ENCODE measurements at places on chromosomes 2 and 18. TPM values are rescaled to one million over a fixed set of nuclear protein-coding genes. Genes with fewer than 3 reads are reported as not detected.
A peak's percentile ranks its signal among the peaks of the same experiment; 100 is the strongest.

The CD8B gene
- not detected for total RNA-seq

The TBC1D8 gene
- 44.0 TPM for total RNA-seq

DNA sequence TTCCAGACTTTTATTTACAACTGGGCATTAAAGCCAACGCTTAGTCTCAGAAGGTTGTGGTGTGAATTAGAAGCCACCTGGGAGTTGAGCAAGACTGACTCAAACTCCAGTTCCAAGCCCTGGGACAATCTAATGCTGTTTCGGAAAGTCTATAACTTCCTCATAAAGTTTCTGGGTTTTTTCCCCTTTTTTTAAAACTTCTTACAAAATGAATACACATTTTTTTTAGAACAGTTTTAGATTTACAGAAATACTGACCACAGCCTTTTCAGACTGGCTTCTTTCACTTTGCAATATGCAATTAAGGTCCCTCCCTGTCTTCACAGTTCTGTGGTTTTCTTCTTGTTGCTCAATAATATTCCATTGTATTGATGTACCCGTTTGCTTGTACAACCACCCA, 115.9 kb upstream of the TWIST2 start:
- no peaks in the 10 kb centered on the region for H3K27me3 ChIP-seq
- H3K4me1 ChIP-seq: peaks cover 14% of the 10 kb centered on the region
- H3K4me3 ChIP-seq: no peak overlapping the region
- no peak for DNase-seq
- no peaks in the 10 kb centered on the region for H3K36me3 ChIP-seq

DNA sequence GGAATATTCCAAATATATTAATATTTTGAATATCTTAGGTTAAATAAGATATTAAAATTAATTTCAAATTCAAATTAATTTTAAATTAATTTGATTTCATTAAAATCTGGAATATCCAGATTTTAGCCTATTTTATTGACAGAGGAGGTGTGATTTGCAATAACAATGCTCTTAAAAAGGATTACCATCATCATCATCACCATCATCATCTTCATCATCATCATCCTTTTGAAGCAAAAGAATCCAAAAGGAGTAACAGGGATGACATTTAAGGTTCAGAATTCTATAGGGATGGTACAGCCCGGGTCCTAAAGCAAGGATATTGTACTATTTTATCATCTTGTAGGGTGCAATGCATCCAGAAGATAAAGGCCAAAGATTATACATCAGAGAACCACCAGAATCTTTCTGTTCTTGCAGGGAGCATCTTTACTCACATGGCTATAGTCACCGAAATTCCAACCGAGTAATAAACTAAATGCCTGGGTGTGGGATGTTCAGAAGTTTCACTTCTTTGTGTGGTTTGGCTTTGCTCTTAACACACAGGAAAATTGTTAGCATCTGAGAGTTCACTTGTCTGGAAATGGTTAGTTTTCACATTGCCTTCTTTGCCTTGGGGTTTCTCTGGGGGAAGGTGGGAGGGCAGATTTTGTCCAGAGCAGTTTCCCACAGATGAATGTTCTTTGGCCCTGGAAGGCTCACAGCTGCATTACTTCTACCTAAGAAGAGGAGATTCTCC, 99.1 kb upstream of the ITGA6 start:
- H3K27me3 ChIP-seq: no peaks in the 10 kb centered on the region
- no peak overlapping the region for H3K4me3 ChIP-seq
- DNase-seq: no peak
- no peak overlapping the region for H3K27ac ChIP-seq
- no peaks in the 10 kb centered on the region for H3K4me1 ChIP-seq

GRCh38 chr2:30026091-30027055, 105.0 kb upstream of the ALK start:
- no peaks in the 10 kb centered on the region for H3K27me3 ChIP-seq
- H3K27ac ChIP-seq: no peak overlapping the region
- H3K36me3 ChIP-seq: no peaks in the 10 kb centered on the region
- no peak for DNase-seq
- no peaks in the 10 kb centered on the region for H3K4me1 ChIP-seq

DNA sequence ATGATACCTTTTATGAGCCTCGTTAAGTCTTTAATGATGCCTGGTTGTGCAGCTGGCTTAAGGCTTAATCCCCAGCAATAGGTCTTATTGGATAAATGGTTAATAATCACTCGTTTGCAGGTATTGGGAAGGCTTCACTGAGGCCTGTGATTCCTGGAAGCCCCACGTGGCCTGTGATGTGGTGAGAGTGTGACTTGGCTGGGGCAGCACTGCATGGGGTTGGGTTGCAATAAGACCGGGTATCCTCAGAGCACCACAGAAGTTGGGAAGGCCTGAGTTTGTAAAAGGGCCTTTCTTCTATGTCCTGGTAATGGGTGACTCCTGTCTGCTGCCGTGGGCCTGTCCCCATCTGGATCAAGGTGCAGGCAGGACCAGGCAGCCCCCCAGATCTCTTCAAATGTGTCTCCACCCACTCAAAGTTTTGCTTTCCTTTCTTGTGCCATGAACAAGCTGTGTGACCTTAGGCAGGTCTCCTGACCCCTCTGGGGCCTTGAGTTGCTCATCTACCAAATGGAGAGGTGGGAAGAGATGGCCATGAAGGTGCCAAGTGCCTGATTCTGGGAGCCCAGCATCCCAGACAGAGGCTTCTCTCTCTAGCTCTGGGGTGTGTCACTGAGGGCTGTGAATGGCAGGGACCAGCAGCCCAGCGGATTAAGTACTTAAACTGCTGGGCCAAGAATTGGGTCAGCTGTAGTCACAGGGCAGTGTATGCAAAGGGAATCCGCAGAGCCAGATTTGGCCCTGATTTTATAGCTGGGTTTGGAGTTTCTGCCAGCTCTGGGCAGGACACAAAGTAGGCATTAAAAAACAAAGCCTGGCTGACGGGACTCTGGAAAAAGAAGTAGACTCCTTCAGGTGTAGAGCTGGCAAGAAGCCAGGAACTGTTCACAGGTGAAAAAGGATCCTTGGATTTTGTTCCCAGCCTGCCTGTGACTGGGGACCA, 24.4 kb downstream of the LBH start:
- H3K4me1 ChIP-seq: no peaks in the 10 kb centered on the region
- no peak overlapping the region for H3K27ac ChIP-seq
- no peaks in the 10 kb centered on the region for H3K27me3 ChIP-seq

GRCh38 chr2:148922062-148922461, 47.0 kb downstream of the KIF5C start:
- no peak overlapping the region for H3K27ac ChIP-seq
- no peak overlapping the region for H3K4me3 ChIP-seq
- no peak for DNase-seq
- H3K27me3 ChIP-seq: no peaks in the 10 kb centered on the region
- H3K4me1 ChIP-seq: no peaks in the 10 kb centered on the region
- H3K36me3 ChIP-seq: no peaks in the 10 kb centered on the region

The CHST9 gene
- 3.7 TPM for total RNA-seq

DNA sequence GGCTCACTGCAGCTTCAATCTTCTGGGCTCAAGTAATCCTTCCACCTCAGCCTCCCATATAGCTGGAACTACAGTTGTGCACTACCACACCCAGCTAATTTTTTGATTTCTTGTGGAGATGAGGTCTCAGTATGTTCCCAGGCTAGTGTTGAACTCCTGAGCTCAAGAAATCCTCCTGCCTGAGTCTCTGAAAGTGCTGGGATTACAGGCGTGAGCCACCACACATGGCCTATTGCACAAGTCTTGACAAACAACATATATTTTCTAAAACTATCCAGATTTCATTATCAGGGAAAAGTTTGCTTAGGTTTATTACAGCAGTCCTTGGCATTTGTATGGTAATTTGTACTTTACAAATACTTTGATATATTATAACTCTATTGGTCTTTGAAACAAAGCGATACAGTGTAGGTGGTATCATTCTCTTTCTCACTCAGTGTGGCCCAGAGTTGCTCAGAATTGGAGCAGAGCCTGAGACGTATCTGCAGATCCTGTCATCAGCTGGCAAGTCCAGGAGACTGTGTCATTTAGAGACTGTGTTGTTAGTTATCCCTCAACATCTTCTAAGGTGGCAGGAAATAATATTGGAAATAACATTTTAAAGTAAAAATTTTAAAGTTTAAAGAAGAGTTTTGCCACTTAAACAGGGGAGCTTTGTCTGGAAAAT, 41.4 kb downstream of the PDK1 start:
- H3K36me3 ChIP-seq: no peaks in the 10 kb centered on the region
- H3K27ac ChIP-seq: no peak overlapping the region
- H3K4me3 ChIP-seq: no peak overlapping the region
- no peaks in the 10 kb centered on the region for H3K27me3 ChIP-seq

GRCh38 chr2:71552356-71552755, 99.0 kb downstream of the DYSF start:
- H3K36me3 ChIP-seq: no peaks in the 10 kb centered on the region
- no peak overlapping the region for H3K4me3 ChIP-seq
- no peak for DNase-seq
- H3K27ac ChIP-seq: no peak overlapping the region
- H3K4me1 ChIP-seq: no peaks in the 10 kb centered on the region

The BCL2L11 gene
- 10.1 TPM for total RNA-seq

GRCh38 chr18:73714466-73714865, 433.2 kb downstream of the FBXO15 start:
- DNase-seq: no peak
- no peak overlapping the region for H3K4me3 ChIP-seq
- no peaks in the 10 kb centered on the region for H3K4me1 ChIP-seq
- no peaks in the 10 kb centered on the region for H3K36me3 ChIP-seq

The CCDC68 gene
- total RNA-seq: 26.3 TPM

The RUFY4 gene
- total RNA-seq: 0.07 TPM

- H3K27ac ChIP-seq: peak overlapping the region; percentile 35
- no peak overlapping the region for H3K4me3 ChIP-seq
- no peaks in the 10 kb centered on the region for H3K27me3 ChIP-seq
- no peaks in the 10 kb centered on the region for H3K36me3 ChIP-seq
These were observed 10.5 kb downstream of the CROCC2 start for GRCh38 chr2:240916571-240917008.

- no peak overlapping the region for H3K27ac ChIP-seq
- no peak for DNase-seq
These were observed 15.9 kb downstream of the SLC14A1 start for GRCh38 chr18:45739848-45740247.

GRCh38 chr2:59195851-59196250, 954.7 kb upstream of the FANCL start:
- no peak overlapping the region for H3K4me3 ChIP-seq
- H3K4me1 ChIP-seq: no peaks in the 10 kb centered on the region
- no peaks in the 10 kb centered on the region for H3K27me3 ChIP-seq
- DNase-seq: no peak
- no peak overlapping the region for H3K27ac ChIP-seq
- H3K36me3 ChIP-seq: no peaks in the 10 kb centered on the region

The TYMS gene
- not detected for total RNA-seq

The RBMS1 gene
- total RNA-seq: 112 TPM

- no peaks in the 10 kb centered on the region for H3K36me3 ChIP-seq
- H3K4me3 ChIP-seq: no peak overlapping the region
- H3K27ac ChIP-seq: no peak overlapping the region
- no peaks in the 10 kb centered on the region for H3K4me1 ChIP-seq
- DNase-seq: no peak
- H3K27me3 ChIP-seq: peaks cover 11% of the 10 kb centered on the region
These were observed 139.6 kb downstream of the INSIG2 start for GRCh38 chr2:118227698-118228508.

DNA sequence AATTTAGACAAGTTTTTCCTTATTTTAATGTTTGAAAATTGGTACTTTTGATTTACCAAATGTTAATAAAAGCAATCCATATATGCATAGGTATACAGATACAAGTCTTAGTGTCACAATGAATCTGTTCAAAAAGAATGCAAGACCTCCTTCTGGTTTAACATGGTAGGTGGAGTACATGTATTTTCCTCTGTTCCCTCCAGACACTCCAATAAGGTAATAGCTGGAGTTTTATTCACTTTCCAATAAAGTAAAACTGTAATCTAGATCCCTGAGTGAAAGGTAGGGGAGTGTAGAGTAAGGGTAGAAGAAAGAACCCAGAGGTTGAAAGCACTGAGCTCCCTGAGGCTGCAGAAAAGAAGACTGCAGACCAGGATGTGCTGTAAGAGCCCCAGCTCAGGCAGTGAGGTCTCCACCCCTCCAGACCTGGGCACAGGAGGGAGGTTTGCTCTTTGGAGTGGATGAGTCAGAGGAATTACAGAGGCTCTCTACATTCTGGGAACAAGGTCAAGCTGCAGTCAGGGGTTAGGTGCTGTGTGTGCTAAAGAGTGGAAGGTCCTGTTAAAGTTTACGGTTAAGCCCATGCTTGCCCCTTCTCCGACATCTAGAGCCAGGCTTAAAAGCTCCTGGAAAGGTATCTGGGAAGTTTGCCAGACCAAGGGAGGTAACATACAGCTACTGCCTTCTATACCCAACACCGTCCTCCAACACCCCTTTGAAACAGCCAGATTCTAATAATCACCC, 27.6 kb upstream of the STAT1 start:
- no peaks in the 10 kb centered on the region for H3K27me3 ChIP-seq
- H3K4me3 ChIP-seq: no peak overlapping the region
- H3K4me1 ChIP-seq: no peaks in the 10 kb centered on the region
- no peaks in the 10 kb centered on the region for H3K36me3 ChIP-seq
- H3K27ac ChIP-seq: no peak overlapping the region

GRCh38 chr2:1787755-1788477, 43.6 kb upstream of the PXDN start:
- no peaks in the 10 kb centered on the region for H3K36me3 ChIP-seq
- H3K4me1 ChIP-seq: no peaks in the 10 kb centered on the region
- no peaks in the 10 kb centered on the region for H3K27me3 ChIP-seq
- H3K27ac ChIP-seq: no peak overlapping the region

The REG1B gene
- not detected for total RNA-seq

The ACADL gene
- total RNA-seq: 11.7 TPM

The LRRTM4 gene
- total RNA-seq: 1.0 TPM

The SERPINB5 gene
- not detected for total RNA-seq

Data from uterus (tissue), 4 donors.